Renal cortex interstitium (tissue), 15 donors: ENCODE measurements at places on chromosomes 5 and 9.

GRCh38 chr9:27940535-27940934 is 367.3 kb upstream of the C9orf72 start:
- DNase-seq, result no peak

DNA sequence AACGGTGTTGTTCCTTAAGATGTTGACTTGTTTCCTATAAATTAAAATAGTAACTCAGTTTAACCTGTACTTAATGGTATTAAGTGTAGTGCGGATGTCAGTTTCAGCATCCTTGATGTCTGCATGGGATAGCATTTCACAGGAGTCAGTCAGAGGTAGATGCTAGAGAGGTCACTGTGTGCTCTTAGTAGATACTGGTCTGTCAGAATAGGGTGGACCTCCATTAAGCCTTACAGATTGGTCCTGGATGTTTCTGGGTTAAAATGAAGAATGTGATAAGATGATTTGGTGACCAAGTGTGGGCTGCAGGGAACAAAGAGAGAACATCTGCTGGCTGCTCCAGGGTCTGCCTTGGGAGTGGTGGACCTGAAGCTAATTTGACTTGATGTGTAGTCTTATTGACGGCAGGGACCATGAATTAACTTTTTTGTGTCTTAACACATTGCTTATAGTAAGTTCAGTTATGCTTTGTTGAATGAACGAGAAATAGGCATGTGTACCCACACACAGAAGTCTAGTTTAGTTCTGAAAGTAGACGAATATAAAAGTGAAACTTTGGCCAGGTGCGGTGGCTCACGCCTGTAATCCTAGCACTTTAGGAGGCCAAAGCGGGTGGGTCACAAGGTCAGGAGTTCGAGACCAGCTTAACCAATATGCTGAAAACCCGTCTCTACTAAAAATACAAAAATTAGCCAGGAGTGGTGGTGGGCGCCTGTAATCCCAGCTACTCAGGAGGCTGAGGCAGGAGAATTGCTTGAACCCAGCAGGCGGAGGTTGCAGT is 12.5 kb downstream of the RAB24 start:
- no peak for DNase-seq

DNA sequence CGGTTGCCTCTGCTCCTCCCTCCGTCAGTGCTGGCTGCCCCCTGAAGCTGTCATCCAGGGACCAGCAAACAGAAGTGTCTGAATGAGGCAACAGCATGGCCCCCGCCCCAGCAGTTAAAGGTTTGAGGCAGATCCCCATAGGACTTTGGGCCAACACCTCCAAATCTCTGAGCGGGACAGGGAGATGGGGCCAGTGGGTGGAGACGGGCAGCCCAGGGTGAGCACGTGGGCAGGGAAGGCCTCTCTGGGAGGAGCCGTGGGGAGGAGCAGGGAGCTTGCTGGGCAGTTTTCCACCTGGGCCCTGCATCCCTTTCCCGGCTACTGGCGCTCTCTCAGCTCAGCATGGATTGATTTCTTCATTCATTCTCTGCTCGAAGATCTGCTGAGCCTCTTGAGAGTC is 39.1 kb upstream of the NOTCH1 start:
- DNase-seq, result no peak

GRCh38 chr5:174409070-174409469 is 315.3 kb upstream of the MSX2 start:
- no peak for DNase-seq

GRCh38 chr9:24071091-24071490 is 245.1 kb upstream of the ELAVL2 start:
- no peak for DNase-seq

DNA sequence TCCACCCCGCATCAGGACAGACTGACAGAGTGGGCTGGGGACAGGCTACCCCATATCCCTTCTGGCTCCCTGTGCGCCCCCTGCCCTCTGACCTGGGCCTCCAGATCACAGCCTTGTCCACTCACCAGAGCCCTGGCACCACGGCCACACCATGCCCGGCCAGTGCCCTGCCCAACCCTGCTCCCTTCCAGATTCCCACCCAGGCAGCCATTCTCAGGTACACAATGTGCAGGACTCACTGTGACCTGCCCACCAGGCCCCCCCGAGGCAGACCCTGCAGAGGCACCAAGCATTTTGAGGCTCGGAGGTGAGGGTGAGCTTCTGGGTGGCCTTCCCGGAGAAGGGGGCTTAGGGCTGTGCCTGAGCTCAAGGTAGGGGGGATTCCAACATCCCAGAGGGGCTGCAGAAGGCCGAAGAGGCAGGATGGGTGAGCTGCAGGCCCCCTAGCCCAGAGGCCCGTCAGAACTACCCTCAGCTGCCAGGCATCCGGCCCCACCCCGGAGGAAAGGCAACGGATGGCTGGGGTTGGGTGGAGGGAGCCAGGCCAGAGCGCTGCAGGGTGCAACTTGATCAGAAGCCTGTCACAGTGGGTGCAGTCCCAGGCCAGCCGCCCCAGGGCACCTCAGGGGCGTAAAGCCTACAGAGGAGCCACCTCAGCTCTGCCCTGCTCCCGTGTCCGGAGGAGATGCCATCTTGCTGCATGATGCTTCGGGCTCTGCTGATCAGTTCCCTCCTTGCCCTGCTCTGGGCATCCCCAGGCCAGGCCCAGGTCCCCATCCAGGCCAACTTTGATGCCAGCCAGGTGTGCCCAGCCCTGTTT is at the start of gene LCNL1:
LCNL1 (plus strand) TSS at position 762 of the 820 bp plus-strand sequence. CDS start 594 bp downstream, outside the sequence.
- no peak for DNase-seq

DNA sequence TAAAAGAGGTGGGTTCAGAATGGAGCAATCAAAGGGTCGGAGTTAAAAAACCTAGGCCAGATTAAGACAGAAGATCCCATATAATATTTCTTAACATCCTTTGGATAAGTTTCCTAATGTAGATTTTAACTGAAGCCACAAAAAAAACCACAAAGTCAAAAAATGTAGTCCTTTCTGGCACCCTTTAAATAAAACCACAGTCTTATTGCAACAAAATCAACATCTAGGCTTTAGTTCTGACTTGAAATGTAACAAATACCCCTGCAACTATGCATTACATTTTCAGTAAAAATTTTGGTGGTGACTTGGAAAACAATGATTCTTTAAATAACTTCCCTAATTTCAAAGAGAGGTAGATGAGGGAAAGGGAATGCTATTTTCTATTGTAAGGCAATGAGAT is 109.2 kb downstream of the PSAT1 start:
- DNase-seq, result no peak

GRCh38 chr5:134651531-134651930 is 2.9 kb downstream of the SEC24A start:
- no peak for DNase-seq

GRCh38 chr5:149646564-149646963 is 65.3 kb downstream of the ARHGEF37 start:
- no peak for DNase-seq

DNA sequence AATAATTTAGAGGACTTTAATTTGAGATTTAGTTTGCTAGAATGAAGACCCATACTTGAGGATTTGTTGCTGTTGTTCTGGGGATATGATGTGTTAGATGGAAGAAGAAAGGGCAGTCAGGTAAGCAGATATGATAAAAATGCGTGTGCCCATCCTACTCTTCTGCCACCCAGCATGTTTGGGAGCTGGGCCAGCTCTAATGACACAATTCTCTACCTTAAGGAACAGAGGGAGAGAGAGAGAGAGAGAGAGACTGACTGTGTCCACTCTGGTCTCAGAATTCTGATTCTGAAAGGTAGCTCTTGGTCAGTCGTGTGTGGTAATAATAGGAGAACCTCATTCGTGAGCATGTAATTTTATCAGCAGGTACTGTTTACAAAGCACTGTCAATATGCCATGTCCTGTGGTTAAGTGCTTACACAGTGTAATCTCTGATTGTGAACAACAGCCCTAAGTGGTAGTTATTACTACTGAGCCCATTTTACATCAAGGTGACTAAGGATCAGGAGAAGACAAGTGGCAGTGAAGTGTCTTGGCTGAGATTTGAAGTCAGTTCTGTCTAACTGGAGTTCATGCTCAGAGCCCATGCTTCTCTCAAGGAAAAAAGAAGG is 307.4 kb upstream of the SEMA6A start:
- DNase-seq, result no peak

GRCh38 chr5:66426259-66427138 is 169.7 kb upstream of the MAST4 start:
- no peak for DNase-seq

GRCh38 chr5:43034591-43034968 is 5.5 kb downstream of the ANXA2R start:
- no peak for DNase-seq

DNA sequence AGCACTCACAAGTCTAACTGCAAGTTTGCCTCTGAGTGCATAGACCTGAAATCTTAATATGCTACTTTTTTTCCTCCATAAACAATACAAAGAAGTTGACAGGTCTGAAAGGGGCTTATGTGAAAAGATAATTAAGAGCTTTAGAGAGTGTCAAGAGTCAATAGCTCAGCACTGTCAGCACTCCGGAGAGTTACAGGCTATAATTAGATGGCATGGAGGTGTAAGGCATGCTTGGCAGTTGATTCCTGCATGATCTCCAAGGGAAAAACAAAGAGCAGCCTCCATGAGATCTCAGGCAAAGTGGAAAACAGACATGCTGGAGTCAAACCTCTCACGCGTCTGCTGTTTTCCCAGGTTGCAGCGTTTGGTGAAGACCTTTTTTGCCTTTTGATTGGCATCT is 468.7 kb downstream of the TLE4 start:
- DNase-seq, result no peak

GRCh38 chr5:74476046-74476818 is 164.3 kb downstream of the ENC1 start:
- no peak for DNase-seq

- no peak for DNase-seq
Observed at GRCh38 chr5:150465927-150466326, 16.4 kb upstream of the RPS14 start.

DNA sequence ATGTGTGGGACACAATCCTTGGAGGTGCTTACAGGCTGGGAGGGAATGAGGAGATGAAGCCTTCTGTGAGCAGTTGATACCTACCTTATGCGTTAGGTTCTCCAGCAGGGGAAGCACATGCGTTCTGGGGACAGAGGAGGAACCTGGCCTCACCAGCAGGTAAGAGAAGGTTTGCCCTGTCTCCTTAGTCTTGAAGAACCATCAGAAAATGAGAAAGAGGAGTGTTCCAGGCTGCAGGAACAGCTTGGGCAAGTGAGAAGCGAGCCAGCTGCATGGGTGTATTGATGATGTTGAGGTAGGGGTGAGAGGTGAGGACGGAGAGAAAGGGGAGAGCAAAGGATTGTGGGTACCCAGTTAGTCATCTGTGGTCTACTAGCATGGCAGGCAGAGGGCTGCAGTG is 156.9 kb upstream of the MVB12B start:
- DNase-seq, result no peak

DNA sequence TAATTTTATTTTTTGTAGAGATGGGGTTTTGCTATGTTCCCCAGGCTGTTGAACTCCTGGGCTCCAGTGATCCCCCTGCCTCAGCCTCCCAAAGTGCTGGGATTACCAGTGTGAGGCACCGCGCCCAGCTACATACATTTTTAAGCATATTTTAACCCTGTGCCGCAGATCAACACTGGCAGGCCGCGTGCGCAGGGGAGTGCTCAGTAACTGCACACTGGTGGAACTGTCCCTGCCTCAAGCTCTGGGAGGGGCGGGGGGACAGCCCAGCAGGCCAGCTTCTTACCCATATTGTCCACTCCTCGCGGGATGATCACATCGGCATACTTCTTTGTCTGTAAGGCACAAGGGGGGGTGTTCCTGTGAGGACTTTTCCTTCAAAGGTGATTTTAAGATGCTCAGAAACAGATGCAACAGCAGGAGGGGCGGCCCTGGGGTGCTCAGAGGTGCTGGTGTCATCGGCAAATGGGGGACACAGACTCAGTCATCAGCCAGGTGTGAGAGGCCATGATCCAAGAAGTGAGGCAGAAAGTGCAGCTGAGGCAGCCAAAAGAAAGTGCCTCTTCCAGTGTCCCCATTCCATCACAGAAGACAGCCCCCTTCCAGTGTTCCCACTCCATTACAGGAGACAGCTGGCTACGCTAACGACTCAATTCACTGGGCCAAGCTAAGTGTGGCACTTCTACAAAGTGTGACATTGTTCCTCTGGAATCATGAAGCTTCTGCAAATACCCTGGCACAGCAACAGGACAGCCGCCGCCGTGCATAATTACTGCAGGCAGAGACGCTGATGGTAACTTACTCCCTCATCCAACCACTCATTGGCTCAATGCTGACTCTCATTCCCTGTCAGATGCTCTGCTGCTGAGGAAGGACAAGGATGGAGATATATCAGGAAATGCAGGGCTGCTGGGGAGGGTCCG is 5.2 kb downstream of the UCK1 start:
- DNase-seq, result no peak

DNA sequence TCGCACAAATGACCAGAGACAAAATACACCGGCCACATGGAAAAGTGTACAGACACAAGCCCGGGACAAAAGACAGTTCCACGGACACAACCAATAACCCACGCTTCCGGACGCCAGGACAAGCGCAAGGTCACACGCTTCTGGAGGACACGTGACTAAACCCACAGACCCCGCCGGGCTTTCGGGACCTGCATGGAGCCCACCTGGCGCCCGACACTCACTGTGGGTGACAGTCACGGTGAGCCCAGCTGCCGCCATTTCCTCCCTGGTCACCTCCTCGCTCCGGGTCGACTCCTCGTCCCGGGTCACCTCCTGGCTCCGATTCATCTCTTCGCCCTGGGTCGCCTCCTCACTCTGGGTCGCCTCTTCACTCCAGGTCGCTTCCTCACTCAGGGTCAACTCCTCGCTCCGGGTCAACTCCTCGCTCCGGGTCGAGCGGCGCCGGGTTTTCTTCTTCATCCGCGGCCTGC is 470 bp downstream of the BAG1 start:
- peak; percentile 31 for DNase-seq

DNA sequence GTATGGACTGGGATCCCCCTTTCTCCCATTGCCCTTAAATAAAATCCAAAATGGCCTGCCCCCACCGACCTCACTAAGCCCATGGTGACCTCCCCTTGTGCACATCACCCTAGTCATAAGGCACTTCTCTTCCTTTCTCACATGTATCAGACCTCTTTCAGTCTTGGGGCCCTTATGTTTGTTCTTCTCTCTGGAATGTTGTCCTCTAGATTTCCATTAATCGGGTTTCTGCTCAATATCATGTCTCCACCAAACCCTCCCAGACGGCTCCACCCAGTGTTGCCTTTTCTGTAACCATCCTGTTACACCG is 196.3 kb downstream of the ERCC6L2 start:
- no peak for DNase-seq

GRCh38 chr5:172988276-172988675 is 4.7 kb downstream of the ATP6V0E1 start:
- DNase-seq, result no peak

DNA sequence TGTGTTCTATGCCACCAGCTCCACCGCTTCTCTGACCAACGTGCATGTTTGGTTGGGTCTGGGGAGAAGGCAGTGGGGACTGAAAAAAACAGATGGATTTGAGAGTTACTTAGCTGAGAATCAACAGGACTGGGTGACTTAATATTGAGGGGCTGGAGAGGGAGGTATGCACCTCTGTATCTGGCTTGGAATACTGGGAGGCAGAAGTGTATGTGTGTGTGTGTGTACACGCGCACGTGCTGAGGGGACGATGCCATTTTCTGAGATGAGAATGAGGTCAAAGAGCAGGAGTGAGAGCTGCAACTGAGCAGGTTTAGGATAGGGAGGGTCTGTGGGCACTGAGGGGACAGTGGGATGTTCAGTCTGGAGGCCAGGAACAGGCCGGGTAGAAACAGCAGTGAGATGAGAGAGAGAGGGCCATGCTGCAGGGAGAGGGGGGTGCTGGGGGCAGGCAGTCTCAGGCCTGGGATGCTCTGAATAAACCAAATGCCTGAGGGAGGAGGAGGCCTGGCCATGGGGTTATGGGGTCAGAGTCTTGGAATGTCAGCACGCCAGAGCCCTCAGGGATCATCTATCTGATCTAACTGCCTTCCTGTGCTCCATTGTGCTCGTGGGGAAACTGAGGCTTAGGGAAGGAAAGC is 14.0 kb downstream of the PDGFRB start:
- DNase-seq, result no peak

GRCh38 chr9:20284601-20285289 is 337.6 kb downstream of the MLLT3 start:
- no peak for DNase-seq
